Choroid plexus epithelial cell (primary cell): ENCODE measurements at places on chromosomes 1 and 21.

DNA sequence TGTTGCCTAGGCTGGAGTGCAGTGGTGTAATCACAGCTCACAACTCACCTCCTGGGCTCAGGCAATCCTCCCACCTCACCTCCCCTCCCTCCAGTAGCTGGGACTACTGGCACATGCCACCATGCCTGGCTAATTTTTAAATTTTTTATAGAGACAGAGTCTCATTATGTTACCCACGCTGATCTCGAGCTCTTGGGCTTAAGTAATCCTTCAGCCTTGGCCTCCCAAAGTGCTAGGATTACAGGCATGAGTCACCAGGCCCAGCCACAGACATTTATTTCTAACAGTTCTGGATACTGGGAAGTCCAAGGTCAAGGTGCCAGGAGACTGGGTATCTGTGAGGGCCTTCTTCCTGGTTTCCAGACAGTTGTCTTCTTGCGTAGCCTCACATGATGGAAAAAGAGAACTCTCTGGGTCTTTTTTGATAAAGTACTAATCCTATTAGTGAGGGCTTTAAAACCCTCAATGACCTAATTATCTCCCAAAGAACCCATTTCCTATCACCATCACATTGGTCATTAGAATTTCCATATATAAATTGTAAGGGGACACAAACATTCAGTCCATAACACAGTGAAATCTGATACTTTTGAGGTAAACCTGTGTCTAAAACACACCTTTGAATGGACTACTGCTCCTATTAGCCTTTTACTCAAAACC lies 67.9 kb downstream of the PHACTR4 start:
- peak; percentile 72 for DNase-seq

DNA sequence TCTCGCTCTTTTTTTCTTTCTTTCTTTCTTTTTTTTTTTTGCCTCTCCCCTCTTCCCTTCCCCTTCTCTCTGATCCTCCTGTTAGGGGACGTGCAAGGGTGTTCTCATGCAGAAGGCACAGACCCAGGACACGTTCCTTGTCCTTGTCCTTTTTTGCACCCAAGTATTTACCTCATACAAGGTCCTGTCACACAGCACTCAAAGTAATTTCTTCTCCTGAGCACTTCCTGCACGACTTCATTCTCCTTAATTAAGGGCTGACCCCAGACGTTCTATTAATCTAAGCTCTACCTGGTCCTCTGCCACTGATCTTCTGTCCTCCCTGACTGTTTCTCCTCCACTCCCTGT lies 424 bp upstream of the PCNX2 start:
- no peak for DNase-seq

GRCh38 chr1:216596281-216596862 lies 126.9 kb downstream of the ESRRG start:
- no peak for DNase-seq

DNA sequence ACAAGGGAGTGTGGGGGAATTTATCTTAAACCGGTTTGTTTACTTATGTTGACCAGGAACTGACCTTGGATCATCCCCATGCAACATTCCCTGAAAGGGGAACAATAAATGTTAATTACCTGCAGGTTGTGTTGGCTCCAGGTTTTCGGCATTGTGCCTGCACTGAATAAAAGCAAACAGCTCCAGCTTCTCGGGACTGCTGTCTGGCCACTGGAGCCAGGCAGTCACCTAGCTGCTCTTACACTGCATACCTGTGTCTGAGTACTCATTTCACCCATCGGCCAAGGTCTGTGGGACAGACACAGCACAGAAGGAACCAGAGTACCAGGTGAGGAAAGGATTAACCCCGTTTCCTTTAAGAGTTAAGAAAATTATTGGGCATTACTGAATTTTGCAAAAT lies 32.7 kb upstream of the CTBS start:
- DNase-seq, result no peak

GRCh38 chr1:191953526-191953925 lies 204.7 kb upstream of the RGS18 start:
- DNase-seq, result peak; percentile 2

GRCh38 chr1:201311356-201312011 lies 28.2 kb downstream of the PKP1 start:
- DNase-seq, result no peak
